ENCODE measurements at places on chromosomes 2 and 18.

DNA sequence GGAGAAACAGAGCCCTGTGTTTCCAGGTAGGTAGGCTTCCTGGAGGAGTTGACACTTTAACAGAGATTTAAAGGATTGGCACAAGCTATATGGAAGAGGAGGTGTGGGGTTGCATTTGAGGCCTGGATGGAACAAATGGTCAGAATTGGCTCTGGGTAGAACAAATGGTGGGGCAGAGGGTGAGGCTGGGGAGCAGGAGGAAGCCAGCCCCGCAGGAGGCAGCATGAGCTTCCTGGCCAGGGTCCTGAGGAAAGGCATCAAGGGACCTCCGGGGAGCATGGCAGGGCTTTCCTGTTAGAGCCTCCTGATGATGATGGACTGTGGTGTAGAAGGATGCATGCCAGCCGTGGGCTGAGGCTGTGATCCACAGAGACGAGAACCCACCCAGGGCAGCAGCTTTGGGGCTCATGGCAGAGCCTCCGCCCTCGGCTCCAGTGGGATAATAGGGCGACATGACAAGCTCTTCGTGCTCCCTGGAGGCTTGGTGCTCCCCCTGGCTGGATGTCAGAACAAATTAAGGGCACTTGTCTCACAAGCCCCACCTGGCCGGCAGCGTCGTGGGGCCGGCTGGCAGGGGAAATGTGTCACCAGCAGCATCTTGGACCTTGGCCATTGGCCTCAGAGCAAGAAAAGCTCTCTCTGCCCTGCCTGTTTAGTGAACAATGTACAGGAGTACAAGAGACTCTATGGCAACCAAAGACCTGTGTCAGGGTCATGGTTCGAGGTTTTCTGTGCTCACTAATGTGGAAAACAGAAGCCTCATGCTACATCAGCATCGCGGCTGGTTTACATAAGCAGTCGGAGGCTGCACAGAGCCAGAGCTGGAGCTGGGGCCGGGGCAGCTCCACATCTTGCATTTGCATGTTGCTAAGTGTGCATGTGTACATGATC, 153.5 kb downstream of the MYCN start:
- no peak for DNase-seq

DNA sequence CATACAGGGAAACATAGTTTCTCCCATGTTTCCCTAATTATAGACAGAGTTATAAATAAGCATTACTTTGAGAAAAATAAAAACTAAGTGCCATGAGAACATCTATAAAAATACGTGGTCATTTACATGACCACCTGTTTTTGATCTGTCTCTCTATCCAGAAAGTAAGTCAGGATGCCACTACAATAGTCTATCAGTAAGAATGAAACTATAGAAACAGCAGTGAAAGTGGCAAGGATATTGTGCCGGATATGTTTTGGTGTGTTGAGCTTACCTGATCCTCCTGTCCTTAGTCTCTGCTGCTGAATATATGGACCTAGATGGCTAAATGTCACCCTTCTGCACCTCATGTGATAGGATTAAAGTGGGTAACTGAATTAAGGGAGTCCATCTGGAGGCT, 512.4 kb downstream of the LRP1B start:
- no peak for DNase-seq

DNA sequence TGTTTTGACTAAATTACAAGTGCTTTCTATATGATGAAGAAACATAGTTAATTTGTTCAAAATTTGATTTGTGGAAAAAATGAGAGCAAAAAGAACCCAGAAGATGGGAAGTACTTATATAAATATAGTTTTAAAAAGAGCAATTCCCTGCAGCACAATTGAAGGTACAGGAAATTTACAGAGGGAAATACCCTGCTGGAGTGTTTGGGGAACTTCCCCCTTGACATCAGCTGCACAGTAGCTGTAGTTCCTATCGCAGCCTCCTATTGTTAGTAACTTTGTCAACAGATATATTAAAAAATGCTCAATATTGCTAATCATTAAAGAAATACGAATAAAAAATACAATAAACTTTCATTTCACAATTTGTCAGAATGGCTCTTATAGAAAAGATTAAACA, 1118.8 kb upstream of the ZEB2 start:
- DNase-seq = no peak

- no peak for DNase-seq
Measured at GRCh38 chr2:16046649-16047048, 106.3 kb downstream of the MYCN start.

DNA sequence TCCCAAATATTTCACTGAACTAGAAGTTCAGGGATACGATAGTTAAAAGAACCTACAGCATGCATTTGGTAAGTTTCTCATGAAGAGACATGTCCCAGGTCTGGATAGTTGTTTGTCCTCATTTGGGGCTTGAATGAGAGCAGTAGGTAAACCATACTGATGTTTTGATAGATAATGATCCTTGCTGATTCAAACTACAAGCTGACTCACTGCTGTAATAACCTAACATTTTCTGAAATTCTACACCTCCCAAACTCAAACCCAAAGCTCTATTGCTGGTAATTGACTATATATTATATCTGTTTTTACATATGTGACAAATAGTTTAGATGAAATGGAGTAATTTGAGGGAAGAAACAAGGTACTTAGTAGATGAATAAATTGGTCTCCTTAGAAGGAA, 154.1 kb upstream of the BOD1L2 start:
- no peak for DNase-seq

GRCh38 chr18:67074309-67074708, 442.2 kb downstream of the DSEL start:
- no peak for DNase-seq

GRCh38 chr2:182949572-182950189, 83.2 kb upstream of the FRZB start:
- DNase-seq = no peak

GRCh38 chr2:96109931-96110511, 6.3 kb downstream of the ADRA2B start:
- DNase-seq = no peak

DNA sequence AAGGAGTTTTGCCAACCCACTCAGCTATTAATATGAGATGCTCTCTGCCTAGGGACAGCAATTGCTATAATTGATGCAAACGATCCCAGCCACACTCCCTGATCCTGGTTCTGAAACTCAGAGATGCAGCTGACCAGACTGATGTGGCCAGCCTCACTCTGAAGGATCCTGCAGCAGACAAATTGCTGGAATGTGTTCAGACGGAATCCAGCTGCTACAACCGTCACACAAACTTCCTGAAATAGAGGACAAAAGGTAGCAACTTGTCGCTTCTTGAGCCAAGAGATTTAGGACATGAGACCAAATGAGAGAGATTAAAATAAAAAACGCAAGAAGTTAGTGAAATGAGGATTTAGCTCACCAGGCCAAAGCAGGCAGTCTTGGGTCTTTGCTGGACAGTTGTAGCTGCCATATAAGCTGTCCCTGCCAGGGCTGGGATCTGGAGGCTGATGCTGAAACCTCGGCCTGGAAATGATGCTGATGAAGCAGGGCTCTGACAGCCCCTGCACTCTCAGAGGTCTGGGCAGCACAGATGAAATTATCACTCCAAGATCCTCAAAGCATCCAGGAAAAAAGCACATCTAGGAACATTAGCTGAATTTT, 8.3 kb upstream of the YWHAQ start:
- no peak for DNase-seq

DNA sequence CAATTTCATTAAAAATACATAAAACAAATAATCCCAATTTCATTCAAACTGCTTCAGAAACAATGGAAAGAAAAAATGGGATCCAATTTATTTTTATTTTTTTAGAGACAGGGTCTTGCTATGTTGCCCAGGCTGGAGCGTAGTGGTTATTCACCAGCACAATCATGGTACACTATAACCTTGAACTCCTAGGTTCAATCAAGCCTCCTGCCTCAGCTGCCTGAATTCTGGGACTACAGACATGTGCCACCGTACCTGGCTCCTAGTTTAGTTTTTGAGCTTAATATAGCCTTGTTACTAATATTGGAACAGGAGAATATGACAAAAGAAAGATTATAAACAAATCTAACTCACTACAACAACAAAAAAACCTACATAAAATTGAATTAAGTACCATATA, 34.2 kb downstream of the SAP130 start:
- DNase-seq = no peak

- no peak for DNase-seq
Measured at GRCh38 chr2:18557121-18557520, 3.3 kb downstream of the RDH14 start.

DNA sequence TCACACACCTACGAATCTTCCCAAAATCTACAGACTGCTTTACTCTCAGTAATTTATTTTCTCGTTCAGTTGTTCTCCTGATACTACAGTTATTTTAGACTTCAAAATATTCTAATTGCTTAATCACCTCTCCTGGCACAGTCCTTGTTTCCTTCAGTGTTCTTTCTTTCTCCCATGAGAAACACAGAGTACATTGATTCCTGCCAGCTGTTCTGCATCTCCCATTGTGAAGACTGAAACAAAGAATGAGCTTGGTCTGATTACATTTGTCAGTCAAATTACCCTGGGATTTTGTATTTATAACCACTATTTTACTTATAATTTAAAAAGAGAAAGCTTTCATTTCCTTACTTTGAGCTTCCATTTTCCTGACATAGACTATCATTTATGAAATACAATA, 63.9 kb upstream of the TANK start:
- DNase-seq = no peak

GRCh38 chr2:168524005-168524404, 67.9 kb downstream of the CERS6 start:
- no peak for DNase-seq

DNA sequence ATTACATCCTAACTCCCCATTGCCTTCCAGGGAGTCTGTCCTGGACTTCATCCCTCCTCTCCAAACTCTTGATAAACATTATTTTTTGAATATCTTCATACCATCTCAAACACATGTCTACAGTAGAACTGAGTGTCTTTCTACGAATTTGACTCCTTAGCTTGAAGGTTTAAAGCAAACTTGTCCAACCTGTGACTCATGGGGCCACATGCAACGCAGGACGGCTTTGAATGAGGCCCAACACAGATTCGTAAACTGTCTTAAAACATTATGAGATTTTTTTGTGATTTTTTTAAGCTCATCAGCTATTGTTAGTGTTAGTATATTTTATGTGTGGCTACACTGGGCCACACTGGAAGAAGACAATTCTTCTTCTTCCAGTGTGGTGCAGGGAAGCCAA, 98.1 kb downstream of the PARD3B start:
- DNase-seq = no peak

- no peak for DNase-seq
Measured at GRCh38 chr2:26054598-26055348, 20.9 kb downstream of the RAB10 start.

- DNase-seq = no peak
Measured at GRCh38 chr2:20190876-20191713, 33.8 kb downstream of the SDC1 start.

DNA sequence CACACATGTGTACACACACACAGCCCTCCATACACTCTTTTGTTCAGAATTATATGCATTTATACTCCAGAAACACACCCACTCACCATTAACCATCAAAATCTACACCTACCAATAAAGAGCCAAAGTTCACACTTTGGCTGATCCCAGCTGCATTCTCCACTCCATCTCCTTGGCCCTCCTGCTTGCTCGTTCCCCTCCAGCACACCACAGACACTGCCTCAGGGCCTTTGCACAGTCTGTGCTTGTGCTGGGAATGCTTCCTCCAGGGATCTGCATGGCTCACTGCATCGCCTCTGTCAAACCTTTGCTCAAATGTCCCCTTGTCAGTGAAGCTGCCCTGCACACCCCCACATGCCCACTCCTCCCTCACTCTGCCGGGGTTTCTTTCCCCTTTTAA, 46.0 kb downstream of the POMC start:
- DNase-seq = no peak

- no peak for DNase-seq
Measured at GRCh38 chr2:127811397-127812321, 688 bp upstream of the WDR33 start.

DNA sequence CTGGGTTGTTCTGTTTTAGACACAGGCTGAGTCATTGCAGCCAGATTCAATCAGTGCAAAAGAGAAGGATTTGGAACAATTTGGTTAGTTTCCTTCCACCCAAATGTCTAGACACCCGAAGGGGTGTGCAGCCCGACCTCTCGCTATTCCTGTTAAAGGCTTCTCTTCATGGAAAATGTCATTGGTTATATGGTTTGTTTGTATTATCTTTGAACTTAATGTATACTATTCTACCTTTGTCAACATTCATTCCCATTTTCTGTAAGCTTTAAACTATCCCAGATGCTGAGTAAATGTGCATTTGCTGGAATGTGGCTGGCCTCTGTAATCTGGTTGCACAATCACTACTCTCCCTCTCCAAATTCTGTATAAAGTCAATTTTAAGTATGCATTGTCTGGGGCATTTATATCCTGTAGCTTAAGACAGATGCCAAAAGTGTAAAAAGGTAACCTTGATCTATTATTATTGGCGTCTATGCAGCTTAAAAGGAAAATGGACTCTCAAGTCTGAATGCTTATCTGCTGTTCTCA, 80.4 kb upstream of the RND3 start:
- no peak for DNase-seq

- DNase-seq = no peak
Measured at GRCh38 chr2:44851518-44851917, 90.0 kb upstream of the SIX3 start.

- no peak for DNase-seq
Measured at GRCh38 chr2:173101687-173102086, 26.0 kb downstream of the MAP3K20 start.

DNA sequence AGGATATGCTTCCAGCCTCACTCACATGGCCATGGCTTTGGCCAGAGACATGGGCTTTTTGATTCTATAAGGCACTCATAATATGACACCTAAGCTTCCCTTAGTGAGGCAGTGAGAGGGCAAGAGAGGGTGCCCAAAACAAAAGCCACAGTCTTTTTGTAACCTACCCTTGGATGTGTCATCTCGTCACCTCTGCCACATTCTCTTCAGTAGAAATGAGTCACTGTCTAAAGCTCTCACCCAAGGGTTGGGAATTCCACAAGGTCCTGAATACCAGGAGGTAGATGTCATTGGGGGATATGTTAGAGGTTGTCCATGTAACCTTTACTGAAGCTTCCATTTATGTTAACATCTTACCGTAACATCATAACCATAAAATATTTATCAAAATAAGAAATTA, 108.4 kb downstream of the ALMS1 start:
- no peak for DNase-seq

GRCh38 chr2:69620870-69621269, 22.7 kb downstream of the AAK1 start:
- no peak for DNase-seq

- no peak for DNase-seq
Measured at GRCh38 chr2:207260947-207261346, 95.2 kb upstream of the KLF7 start.

- DNase-seq = no peak
Measured at GRCh38 chr2:127108090-127108523, 1.2 kb upstream of the BIN1 start.

GRCh38 chr2:233213975-233214374, 37.5 kb upstream of the ATG16L1 start:
- DNase-seq = no peak

DNA sequence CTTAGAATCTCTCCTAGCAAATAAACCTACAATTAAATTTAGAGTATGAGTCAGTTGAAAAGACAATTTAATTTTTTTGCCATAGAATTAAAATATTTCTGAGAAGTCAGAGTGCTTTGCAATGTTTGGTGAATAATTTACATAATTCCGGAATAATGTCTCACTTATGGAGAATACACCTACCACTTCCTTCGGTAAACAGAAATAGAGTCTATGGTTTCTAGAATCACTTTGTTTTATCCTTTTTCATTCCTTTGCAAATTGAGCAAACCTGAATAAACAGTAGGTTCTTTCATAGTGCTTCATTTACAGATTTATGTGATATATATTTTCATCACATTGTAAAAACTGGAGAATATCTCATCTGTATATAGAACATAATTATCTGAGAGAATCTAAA, 211.7 kb downstream of the PMAIP1 start:
- DNase-seq = no peak

Data from GM12864 (cell line).